ENCODE measurements at places on chromosomes 16 and 17.
A peak's percentile ranks its signal among the peaks of the same experiment; 100 is the strongest.

GRCh38 chr17:44840936-44841335 is 6.7 kb upstream of the HIGD1B start:
- DNase-seq: no peak

DNA sequence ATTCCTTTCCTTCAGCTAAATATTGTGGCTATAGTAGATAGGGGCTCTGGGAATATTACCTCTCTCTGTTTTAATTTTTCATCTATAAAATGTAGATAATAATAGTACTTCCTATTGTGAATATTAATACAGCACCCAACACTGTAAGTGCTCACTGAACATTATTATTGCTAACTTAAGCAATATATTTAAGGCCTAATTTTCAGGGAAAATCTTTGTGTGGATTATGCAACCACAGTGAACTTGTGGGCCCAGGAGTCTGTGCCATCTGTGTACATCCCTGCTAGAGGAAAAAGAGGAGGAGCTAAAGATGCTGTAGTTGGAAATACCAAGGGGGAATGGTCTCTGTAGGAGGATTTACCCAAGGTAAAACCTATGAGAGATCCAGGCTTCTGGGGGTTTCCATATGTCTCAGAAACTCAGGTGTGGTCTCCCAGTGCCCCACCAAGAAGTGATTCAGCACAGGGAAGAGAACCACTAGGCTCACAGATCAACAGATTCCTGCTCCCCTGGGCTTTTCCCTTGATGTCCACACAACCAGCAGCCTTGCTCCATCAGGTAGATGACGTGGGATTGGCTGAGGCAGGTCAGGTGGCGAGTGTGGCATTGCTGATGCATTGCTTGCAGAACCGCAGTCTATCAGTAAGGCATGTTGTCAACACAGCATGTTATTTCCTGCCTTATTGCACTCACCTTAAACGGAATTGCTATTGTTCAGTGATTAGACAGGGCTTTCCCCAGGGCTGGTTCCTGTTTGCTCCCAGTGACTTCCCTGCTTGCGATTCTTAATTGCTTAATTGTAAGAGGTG is 1.6 kb upstream of the N4BP1 start:
- DNase-seq: no peak

GRCh38 chr17:66477615-66478283 is 175.3 kb downstream of the PRKCA start:
- DNase-seq: no peak

- no peak for DNase-seq
Measured at GRCh38 chr17:77208217-77208808, 67.5 kb downstream of the SEC14L1 start.

GRCh38 chr17:1724869-1725641 is 551 bp downstream of the WDR81 start:
- DNase-seq: no peak

GRCh38 chr17:7393613-7394451 is 493 bp downstream of the PLSCR3 start:
- peak; percentile 72 for DNase-seq

DNA sequence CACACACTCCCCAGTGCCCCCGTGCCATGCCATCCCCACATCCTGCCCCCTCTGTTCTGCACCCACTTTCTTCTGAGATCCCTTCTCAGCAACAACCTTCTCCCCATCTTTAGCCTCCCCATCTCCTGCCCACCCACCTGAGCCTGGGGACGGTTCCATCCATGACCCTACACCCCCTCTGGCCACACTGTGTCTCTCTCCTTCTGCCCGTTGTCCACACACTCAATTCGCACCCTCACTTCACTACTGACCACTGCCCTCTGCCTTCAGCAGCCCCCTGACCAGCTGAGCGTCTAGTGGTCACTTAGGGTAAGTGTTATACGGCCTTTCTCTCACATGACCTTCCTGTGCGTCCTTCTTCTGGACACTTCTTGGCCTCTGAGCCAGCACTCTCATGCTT is 6.1 kb downstream of the ARHGAP27 start:
- DNase-seq: no peak

DNA sequence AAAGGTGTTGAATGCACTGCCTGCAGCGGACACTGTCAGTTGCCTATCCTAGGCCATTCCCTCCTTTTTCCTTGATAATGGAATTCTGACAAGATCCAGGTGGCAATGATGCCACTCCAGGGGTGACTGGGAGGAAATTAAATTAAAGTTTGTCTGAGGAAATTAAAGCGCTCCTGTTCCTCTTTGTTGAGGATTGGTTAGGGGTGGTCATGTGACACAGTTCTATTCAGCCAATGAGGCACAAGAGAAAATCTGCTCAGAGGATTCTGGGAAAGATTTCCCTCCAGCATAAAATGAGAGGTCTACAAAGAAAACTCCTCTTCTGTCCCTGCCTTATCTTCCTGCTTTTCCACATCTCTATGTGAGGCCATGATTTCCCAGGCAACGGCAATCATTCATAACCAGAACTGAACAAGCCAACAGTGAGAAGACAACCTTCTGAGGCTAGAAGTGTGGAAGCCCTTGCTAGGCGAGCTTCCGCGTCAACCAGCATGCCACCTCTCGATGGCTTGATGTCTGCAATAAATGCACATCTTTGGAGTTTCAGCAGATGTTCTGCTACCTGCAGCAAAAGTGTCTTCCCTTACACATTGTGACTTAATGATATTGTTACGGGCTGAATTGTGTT is 5.6 kb upstream of the BCO1 start:
- DNase-seq: no peak

- DNase-seq: no peak
Measured at GRCh38 chr17:4120332-4120731, 22.5 kb downstream of the ZZEF1 start.

DNA sequence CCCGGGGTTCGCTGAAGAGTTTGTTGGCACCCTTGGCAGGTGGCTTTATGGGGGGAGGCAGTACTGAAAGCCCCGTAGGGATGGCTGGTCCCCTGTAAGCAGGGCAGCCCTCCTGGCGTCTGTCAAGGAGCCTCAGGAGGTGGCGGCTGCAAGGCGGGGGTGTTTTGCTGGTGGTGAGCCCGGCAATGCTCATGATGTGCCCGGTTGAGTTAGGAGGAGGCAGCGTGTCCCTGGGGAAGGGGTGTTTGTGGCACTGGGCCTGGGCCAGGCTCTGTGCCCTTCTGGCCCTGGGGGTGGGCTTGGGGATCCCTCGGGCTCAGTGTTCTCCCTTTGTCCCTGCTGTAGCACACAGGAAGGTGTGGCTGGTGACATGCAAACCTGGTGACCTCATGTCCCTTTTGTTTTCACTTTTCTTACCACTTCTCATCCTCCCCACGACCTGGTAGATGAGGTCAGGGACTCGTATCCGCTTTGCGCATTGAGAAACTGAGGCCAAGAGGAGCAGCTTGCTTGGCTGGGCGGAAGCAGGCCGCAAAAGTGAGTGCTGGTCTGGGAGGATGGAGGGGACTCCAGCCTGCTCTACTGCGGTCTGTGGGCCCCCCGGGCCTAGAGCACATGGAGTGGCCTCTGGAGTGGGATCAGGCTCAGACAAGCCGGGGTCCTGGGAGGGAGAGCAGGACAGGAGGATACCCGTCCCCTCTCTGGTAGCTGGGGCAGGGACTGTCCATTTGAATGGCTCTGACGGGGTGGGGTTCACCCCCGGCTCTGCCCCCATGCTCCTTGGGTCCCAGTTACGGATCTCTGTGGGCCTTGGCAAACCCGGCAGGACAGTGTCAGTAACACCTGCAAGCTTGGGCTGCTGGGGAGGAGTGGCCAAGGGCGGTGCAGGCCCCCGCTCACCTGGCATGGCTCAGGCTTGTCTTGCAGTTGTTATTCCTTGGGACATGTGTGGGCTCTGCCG is 2.2 kb downstream of the SNN start:
- DNase-seq: no peak

DNA sequence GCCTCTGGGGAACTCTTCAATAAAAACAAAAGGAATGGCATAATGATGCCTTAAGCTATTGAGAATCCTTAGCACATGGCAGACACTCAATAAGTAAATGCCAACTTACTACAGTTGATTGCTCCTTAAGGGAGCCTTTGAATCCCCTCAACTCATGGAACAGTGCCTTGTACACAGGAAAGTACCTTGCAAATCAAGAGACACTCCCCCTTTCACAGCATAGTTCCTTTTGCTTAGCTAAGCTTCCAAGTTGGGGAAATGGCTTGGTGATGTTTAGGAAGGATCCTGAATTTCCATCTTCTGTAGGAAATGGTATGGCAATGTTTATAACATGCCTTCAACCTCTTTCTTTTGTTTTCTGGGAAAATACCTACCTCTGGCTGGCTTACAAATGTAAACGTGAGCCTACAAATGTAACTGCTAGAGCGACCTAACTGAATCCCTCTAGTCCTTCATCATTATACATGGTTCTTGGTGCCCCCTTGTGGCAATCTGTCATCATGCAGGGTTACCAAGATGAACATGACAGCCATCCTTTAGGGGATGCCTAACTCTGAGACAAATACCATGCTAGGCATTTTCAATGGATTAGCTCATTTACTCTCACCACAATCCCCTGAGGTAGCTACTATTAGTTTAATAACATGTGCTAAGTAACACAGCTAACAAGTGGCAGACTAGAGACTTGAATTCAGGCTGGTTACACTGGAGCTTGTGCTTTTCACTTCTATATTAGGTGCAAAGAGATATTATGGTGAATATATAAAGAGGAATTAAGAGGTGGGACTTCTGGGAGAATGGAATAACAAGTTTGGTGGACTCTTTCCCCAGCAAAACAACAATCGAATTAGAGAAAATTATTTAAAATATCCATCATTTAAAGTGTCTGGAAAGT is 65.0 kb downstream of the MMD start:
- DNase-seq: peak; percentile 24

DNA sequence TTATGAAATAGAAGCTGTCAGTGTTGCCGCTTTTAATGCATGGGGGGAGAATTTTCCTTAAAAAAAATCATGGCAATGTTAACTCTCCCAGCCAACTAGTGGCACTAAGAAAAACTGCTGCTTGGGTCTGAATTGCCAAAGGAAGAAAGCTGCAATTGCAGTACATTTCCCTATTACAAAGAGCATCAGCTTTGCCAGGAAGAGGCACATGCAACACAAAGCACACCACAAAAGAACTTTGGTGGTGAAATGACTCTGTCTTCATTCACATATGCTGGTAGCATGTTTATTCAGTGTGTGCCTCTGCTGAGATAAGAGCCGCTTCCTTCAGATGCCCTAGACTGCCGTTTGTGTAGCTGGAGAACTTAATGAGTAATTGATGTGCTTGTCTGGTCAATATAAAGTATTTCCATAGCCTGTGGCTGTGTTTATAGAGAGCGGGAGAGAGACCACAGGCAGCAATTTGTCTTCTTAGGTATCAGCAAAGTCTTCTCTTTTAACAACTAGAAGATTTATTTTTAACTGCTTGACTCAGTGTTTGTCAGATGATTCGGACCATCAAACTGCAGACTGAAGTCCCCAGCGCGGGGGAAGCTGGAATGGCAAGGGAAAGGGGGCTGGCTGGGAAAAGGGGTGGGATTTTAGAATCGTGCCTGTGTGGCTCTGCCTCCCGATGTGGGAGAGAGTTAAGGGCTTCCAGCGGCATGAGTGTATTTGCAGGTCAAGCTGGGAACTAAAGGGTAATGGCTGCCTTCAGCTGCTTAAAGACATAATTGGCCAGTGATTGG is 115.1 kb downstream of the MRTFB start:
- DNase-seq: no peak
